Stimulated activated CD8-positive, alpha-beta memory T cell treated with anti-CD3 and anti-CD28 coated beads, Interleukin-12 subunit alpha, Interleukin-12 subunit beta, amount 100 ng/mL, for 1 hour (primary cell): ENCODE measurements at places on chromosomes 11 and 22.

GRCh38 chr11:94647926-94648325 lies 80.8 kb downstream of the PIWIL4 start:
- DNase-seq, result no peak

DNA sequence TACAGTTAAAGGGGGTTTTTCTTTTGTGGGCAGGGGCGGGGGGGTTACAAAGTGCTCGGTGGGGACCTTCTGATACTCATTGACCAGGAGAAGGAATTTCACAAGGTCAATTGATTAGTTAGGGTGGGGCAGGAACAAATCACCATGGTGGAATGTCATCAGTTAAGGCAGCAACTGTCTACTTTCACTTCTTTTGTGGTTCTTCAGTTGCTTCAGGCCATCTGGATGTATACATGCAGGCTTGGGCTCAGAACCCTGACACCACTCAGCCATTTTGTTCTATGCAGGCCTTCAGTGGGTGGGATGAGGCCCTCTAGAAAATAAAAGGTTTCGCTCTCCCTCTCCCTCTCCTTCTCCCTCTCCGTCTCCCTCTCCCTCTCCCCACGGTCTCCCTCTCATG lies 29.6 kb downstream of the TSPAN32 start:
- no peak for DNase-seq

GRCh38 chr22:29427176-29427760 lies 11.1 kb upstream of the RFPL1 start:
- no peak for DNase-seq

GRCh38 chr11:14111496-14111895 lies 149.0 kb downstream of the SPON1 start:
- no peak for DNase-seq

- DNase-seq, result no peak
Measured at GRCh38 chr11:92406472-92406871, 181.9 kb downstream of the FAT3 start.

DNA sequence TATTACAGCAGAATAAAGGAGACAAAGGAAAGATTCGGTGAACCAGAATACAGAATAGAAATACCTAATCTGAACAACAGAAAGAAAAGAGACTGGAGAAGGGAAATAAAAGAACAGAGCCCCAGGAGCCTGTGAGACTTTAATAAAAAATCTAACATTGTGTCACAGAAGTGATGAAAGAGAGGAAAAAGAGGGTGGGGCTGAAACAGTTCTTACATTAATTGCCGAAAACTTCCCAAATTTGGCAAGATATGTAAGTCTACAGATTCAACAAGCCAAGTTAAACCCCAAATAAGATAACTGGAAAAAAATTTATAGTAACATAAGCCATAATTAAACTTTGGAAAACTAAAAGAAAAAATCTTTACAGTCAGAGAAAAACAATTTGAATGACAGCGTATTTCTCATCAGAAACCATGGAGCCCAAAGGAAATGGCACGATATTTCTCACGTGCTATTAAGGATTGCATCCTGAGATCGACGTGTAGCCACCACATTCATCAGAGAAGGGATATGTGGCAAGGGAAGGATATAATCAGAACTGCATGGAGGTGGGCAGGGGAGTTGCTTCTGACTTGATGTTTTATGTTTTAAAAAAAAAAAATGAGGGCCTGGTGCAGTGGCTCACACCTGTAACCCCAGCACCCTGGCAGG lies 73.9 kb downstream of the SGSM3 start:
- DNase-seq, result no peak

- no peak for DNase-seq
Measured at GRCh38 chr11:27187075-27187847, 146.6 kb downstream of the BBOX1 start.

- no peak for DNase-seq
Measured at GRCh38 chr11:82458761-82459160, 274.9 kb downstream of the FAM181B start.

GRCh38 chr11:104124979-104125378 lies 39.0 kb downstream of the PDGFD start:
- DNase-seq, result no peak

DNA sequence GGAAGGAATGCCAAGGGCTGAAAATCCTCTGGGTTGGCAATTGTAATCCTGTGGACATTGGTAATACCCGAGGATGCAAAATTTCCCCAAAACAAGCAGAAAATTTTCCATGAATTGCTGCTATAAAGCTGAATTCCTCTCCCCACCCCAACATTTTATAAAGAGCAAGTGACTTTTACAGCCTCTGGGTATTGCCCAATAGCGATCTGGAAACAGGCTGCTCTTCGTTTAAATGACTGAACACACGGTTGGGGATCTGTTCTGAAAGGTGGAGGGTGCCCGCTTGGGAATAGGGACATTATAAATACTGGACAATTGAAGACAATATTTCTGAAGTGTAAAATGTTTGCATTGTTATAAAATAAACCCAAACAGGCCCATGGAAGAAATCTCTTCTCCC lies 20.6 kb downstream of the EHF start:
- DNase-seq, result no peak

DNA sequence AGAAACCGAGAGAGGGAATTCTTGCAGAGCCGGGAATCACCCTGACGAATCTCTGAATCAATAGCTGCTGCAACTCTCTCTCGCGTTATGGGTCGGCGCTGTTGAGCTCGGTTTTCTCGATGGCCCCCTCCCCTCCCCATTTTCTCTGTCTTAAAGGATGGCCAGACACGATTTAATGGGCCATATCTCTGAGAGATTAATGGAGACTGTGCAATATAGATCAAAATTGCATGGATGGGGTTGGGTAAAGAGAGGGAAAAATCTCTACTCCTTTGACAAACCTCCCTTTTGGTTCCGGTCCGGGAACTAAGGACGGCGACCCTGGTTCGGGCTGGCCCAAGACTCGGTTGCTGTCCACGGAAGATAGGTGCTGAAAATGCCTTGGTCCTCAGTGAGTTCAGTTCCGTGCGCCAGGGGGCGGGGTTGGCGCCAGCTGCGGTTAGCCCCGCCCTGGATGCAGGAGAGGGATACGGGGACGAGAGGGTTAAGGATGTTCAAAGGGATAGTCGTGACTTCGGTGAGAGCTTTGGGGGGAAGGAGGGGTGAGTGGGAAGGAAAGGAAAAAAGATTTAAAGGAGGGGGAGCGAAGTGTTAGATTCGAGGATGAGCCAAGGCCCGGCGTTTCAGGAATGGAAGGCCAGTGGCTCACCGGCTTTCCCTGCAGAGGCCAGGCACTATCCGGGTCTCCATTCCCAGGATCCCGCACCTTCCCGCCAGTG lies 103.6 kb upstream of the HSD17B12 start:
- DNase-seq, result no peak

- no peak for DNase-seq
Measured at GRCh38 chr11:100776212-100776896, 89.3 kb downstream of the ARHGAP42 start.

- no peak for DNase-seq
Measured at GRCh38 chr11:67409781-67410368, 5.6 kb upstream of the CARNS1 start.

GRCh38 chr11:61791737-61792309 lies 576 bp downstream of the TMEM258 start:
- no peak for DNase-seq

- no peak for DNase-seq
Measured at GRCh38 chr22:19174106-19175025, 4.2 kb downstream of the SLC25A1 start.

- no peak for DNase-seq
Measured at GRCh38 chr11:20003351-20003750, 156.9 kb downstream of the DBX1 start.

DNA sequence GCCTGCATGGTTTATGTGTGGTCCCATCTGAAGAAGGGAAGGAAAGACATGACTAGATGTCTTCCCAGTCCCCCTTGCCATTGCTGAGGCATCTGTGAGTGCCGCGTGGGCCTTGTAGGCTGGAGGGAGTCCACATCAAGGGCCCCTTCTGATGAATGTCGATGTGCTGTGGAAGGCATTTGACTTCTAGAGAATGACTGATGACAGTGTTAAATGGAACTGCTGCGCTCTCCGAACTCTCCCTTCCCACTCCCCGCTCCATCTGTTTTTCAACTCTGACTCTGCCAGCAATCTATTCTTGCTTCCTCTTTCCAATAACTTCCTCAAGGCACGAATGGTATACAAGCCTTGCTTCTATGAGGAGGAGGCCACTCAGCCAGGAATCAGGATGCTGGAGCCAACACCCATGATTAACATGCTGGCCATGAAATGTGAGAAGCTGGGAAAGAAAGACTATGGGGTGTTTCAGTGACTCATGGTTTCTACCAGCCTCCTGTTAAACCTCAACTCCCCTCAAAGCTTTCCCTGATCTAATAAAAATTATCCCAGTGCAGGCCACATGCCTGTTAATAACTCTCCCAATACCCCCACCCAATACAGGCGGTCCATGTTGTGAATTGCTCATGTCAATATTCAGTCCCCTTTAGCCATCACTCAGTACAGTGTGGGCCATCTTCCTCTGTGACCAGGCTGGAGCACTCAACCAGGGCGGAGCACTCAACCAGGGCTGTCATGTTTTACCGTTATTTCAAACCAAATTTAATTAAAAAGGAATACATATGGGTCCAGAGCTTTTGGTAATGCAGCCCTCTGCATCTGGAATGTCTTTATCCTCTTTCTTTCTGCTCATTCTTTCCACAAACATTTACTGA lies 46.4 kb upstream of the TBCEL start:
- no peak for DNase-seq

DNA sequence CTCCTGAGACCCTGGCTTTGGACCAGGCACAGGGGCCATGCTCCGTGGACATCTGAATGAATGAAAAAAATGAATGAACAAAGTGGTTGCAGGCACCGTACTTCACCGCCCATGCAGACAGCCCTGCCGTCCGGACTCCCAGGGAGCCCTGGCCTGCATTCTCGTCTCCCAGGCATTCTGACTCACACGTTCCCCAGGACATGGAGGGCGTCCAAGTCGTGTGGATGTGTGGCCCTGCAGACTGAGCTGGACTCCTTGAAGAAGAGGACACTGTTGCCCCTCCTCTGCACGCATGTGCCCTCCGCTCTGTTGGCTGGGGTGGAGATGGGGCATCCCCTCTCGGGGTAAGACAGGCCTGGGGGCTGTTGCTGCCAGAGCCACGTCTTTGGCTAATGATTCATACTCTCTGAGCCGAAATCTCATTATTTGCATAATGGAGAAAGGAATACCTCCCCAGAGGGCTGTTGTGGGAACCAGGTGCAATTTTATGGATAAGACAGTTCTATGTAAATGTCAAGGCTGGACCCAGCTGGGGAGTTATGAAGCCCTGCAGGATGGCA lies 49.7 kb downstream of the RTL6 start:
- no peak for DNase-seq

- no peak for DNase-seq
Measured at GRCh38 chr11:76830639-76831327, 29.9 kb upstream of the ACER3 start.

GRCh38 chr11:10072142-10072541 lies 221.9 kb downstream of the SBF2 start:
- no peak for DNase-seq

DNA sequence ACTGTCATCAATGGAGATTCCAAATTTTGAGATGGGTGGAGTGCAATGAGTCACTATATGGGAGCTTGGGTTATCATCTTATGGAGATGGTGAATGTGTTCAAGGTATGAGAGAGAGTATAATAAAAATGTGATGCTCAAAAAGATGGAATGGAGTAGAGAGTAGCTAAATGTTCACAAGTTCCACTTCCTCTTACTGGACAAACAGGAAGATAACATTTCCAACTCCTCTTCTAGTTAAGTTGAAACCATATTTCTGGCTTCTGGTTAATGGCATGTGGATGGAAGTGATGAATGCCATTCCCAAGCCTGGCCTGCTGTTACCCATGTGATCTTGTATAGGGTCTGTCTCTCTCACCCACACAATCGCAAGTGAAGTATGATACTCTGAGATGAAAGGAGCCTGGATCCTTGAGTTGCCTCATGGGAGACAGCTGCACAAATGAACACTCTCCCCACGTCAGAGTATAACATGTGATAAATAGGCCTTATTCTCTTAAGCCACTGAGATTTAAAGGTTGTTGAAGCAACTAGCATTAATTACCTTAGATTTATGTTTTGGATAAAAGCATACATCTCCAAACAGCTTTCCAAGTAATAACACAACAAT lies 111.0 kb downstream of the RAB38 start:
- no peak for DNase-seq

DNA sequence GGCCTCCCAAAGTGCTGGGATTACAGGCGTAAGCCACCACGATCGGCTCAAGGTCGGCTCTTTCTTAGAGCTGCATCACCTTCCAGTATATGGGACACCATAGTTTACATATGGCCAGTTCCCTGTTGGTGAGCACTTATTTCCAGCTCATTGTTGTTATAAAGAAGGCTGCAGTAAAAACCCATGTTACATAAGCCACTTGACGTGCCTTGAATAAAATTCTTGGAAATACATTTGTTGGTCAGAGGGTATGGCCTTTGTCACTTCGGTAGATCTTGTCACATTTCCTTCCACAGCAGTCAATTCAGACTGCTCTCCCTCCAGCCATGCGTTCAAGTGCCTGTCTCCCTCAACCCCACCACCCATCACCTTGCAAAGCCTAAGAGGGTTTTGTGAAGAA lies 92.9 kb downstream of the PRR5L start:
- no peak for DNase-seq

- no peak for DNase-seq
Measured at GRCh38 chr11:2256293-2256913, 14.0 kb downstream of the ASCL2 start.

GRCh38 chr11:79199729-79200354 lies 241.0 kb downstream of the TENM4 start:
- no peak for DNase-seq

- DNase-seq, result no peak
Measured at GRCh38 chr11:126415669-126416420, 60.4 kb downstream of the ST3GAL4 start.

GRCh38 chr11:59614277-59615119 lies 1.1 kb downstream of the OSBP start:
- no peak for DNase-seq

DNA sequence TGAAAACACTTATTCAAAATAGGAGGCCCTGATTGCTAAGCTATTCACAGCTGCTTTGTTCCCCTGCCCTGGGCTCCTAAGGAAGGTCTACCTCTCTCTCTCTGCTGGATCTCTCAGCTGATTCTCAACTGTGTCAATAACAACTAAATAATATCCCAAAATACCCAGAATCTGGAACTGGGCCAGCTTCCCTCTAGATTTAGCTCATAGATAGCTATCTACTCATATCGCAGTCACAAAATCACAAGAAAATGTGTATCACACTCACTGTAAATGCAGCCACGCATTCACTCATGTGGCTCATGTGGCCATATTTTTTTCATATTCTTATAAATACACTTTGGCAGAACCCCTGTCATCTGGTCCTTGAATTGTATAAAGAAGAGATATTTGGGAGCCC lies 555.1 kb downstream of the OPCML start:
- no peak for DNase-seq
